ENCODE measurements at places on chromosomes 12 and 14.

DNA sequence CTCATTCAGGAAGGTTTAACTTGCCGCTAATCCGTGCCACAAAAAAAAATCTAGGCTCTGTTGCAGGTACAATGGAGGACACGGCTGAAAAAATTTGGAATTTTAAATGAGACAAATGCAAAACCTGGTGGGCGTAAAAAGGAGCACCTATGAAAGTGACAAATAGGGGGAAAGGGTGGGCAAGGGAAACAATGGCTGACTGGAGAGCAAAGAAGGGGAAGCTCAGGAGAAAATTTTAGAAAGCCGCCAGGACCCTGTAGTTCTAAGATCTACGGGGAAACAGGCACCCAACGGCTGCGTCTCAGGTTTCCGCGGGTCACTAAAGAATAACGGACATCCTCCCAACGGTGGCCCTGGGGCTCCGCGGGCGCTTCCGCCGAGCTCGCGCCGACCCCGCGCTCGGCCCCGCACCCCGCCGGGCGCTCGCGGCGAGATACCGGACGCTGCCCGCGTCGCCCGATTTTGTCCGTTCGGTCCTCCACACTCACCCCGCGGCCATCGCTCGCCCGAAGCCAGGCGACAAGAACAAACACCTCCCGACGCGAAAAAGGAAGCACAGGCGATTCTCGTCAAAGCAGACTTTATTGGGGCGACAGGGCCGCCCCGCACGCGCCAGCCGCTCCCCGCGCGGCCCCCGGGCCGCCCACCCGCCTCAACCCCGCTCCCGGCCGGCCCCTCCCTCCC is 1.1 kb upstream of the YY1 start:
- DNase-seq: no peak

DNA sequence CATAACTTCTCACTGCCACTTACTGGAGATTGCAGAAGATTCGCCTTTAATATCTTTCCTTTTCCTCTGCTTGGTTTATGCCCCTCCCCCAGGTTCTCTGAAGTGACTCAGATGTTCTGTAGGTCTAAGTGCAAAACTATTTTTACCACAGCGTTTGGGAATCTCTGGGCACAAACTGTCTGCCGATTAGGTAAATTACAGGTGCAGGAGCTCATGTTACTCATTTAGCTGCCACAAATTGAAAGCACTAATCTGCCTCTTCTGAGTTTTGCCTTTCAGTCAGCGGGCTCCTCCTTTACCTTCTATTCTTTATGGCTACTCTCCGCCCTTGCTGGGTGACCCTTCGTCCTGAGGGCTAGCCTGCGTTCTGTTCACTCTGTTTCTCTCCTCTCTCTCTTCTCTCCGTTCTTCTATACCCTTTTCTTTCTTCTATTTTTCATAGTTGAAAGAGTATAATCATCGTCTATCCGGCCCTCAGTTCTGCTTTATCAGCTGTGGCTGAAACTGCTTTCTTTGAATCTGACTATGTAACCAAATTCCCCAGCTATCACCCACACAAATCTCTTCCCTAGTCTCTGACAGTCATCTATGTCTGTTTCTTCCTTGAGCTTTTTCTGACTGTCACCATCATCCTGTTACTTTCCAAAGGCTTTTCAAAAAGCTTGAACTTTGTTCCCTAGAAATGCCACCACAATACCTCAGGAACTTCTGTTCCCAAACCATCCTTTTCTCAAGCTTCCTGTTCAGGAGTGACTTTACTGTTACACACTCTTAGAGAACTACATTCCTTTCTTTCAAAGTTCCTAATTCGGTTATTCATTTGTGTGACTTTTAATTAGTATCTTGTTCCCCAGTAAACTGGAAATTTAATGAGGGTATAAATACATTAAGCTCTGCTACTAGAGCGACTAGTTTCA is 4.3 kb upstream of the MYF6 start:
- peak; percentile 53 for DNase-seq

- no peak for DNase-seq
These were observed 471.2 kb upstream of the ATXN7L3B start for GRCh38 chr12:74066476-74066875.

- DNase-seq: no peak
These were observed 153.9 kb upstream of the GSC start for GRCh38 chr14:94923786-94924185.

DNA sequence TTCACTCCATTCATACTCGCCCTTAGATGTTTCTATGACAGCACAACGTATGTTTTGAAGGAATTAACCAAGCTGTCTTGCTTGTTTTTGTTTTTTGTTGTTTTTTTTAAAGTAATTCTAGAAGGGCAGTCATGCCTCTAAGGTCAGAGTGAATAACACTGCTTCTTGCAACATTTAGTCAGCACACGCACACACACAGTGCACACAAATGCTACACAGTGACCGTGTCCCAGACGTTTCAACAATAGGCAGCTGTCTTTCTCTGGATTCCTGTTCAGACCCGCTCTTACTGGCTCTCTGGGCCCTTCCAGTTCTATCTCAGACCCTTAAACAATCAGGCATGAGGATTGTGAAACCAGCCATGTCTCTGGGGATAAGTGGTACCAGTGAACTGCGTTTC is 351.0 kb upstream of the FKBP4 start:
- DNase-seq: no peak

- no peak for DNase-seq
These were observed 195.4 kb downstream of the KIF26A start for GRCh38 chr14:104333646-104334423.

- DNase-seq: no peak
These were observed 332.5 kb downstream of the CCER1 start for GRCh38 chr12:90622431-90622830.

- DNase-seq: no peak
These were observed 84.1 kb downstream of the KIF26A start for GRCh38 chr14:104222396-104223036.

GRCh38 chr12:79255288-79255687 is 390.7 kb downstream of the SYT1 start:
- DNase-seq: no peak

DNA sequence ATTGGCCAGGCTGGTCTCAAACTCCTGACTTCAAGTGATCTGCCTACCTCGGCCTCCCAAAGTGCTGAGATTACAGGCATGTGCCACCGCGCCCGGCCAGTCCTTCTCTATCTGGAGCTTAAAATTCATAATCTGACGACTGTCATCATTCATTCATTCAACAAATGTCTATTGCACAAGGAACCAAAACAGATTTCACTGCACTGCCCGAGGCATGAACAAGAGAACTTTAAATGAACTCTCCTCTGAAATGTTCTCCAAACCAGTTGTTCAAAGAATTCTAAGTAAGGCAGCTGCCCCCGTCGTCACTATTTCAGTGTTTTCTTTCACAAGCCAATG is 44.8 kb upstream of the METAP2 start:
- DNase-seq: no peak

DNA sequence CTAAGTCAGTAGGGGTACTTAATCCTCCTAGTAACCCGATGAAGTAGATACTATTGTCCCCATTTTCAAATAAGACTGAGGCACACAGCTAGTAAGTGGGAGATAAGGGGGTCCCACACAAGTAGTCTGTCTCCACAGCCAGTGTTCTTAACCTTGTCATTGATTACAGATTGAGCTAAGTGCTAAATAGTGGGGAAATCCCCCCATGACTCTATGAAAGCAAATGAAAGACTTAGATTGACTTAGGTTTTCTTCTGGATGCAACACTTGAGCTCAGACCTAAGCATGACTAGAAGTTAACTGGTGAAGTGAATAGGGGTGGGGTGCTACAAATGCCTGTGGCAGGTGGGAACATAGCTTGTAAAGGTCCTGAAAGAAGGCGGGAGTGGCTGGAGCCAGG is 73.8 kb downstream of the SYNE2 start:
- no peak for DNase-seq

DNA sequence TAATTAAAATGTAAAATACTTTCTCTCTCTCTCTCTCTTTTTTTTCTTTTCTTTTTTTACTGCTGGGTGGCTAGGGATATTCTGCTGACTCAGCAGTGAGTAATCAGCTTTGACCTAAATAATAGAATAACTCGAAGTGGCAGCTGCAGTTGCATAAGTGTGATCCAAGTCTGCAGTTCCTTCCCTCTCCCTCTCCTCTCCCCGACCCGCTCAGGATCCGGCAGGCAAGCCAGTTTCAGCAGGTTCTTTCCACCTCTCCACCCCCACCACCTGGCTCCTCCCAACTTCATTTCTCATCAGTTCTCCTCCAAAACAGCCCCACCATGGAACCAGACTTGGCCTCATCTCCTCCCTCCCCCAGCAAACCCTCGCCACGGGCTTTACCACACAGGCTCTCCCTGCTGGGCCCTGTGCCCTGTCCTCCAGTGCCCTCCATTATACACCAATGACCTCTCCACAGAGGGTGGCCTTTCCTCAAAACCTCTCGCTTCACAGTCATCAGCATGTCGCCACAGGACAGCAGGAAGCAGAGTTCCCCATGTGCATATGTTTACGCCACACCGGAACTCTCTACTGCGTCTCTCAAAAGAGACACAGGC is 22.4 kb downstream of the SLC7A8 start:
- DNase-seq: peak; percentile 22

DNA sequence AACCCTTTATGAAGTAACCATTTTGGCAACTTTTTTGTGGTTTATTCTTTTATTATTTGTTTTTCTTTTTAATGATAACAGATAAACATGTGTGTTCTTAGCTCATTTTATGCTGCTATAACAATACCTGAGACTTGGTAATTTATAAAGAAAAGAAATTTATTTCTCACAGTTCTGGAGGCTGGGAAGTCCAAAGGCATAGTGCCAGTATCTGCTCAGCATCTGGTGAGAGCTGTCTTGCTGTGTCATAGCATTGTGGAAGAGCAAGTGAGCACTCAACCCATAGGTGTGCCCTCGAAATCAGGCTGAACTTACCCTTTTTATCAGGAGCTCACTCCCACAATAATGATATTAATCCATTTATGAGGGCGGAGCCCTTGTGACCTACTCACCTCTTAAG is 8.0 kb upstream of the SCFD1 start:
- DNase-seq: no peak

DNA sequence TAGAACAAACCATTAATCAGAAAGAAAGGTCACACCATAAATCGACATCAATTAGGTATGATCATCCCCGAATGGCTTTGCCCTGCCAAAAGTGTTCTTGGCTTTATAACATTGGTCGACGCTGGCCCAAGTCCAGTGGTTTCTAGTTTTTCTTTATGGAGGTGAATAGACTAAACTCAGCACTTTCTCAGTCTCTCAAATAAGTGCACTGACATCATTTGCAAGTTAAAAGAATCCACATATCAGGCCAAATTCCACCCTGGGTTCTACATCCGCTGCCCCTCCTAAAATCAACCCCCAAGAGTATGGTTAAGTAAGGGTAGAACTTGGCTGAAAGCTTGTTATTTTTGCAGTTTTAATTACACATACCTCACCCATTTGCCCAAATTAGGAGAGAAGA is 314.3 kb downstream of the C12orf75 start:
- DNase-seq: no peak

GRCh38 chr14:28057359-28058296 is 709.0 kb upstream of the FOXG1 start:
- DNase-seq: no peak

- DNase-seq: no peak
These were observed 148.2 kb downstream of the PLEKHA5 start for GRCh38 chr12:19277711-19278110.

- no peak for DNase-seq
These were observed 62.6 kb downstream of the PDZRN4 start for GRCh38 chr12:41250748-41251147.
